ENCODE measurements at places on chromosomes 6 and 20. TPM values are rescaled to one million over a fixed set of nuclear protein-coding genes. Genes with fewer than 3 reads are reported as not detected.

The FAM8A1 gene
- total RNA-seq, result 41.9 TPM

The SNRNP48 gene
- 5.9 TPM for total RNA-seq

The PBOV1 gene
- not detected for total RNA-seq

The TAGAP gene
- 1.8 TPM for total RNA-seq

The VGLL2 gene
- total RNA-seq, result not detected

The TMEM170B gene
- 3.9 TPM for total RNA-seq

The COL20A1 gene
- total RNA-seq, result not detected

The RIPPLY2 gene
- not detected for total RNA-seq

The SMOC2 gene
- total RNA-seq, result 0.58 TPM

The SUMO4 gene
- 0.49 TPM for total RNA-seq

The BMP2 gene
- total RNA-seq, result 9.1 TPM

The GLP1R gene
- not detected for total RNA-seq

The MICB gene
- total RNA-seq, result 1.3 TPM

The SRMS gene
- total RNA-seq, result not detected

The TP53INP2 gene
- total RNA-seq, result 24.1 TPM

The MLN gene
- not detected for total RNA-seq

The GJA10 gene
- not detected for total RNA-seq

The QKI gene
- 76.4 TPM for total RNA-seq

The PRDM13 gene
- total RNA-seq, result not detected

The SLC4A11 gene
- total RNA-seq, result 0.40 TPM

The LTB gene
- 2.2 TPM for total RNA-seq

The VNN1 gene
- total RNA-seq, result 76.5 TPM

The CASS4 gene
- 0.89 TPM for total RNA-seq

The RIPOR3 gene
- 13.2 TPM for total RNA-seq

The DEFB129 gene
- total RNA-seq, result not detected

The HLA-DRA gene
- total RNA-seq, result 71.7 TPM

The TMEM244 gene
- not detected for total RNA-seq

The C20orf141 gene
- not detected for total RNA-seq

The LY6G6F gene
- not detected for total RNA-seq

The SLC22A3 gene
- 49.3 TPM for total RNA-seq
